ENCODE measurements at places on chromosomes 6 and 20.

- DNase-seq: no peak
Observed at GRCh38 chr6:130381459-130382380, 15.9 kb downstream of the TMEM200A start.

GRCh38 chr6:104256646-104257045 lies 603.1 kb downstream of the HACE1 start:
- DNase-seq: no peak

GRCh38 chr6:4614637-4615036 lies 161.6 kb upstream of the CDYL start:
- no peak for DNase-seq

- DNase-seq: no peak
Observed at GRCh38 chr20:52200870-52201269, 9.3 kb upstream of the ZFP64 start.

GRCh38 chr6:117555882-117556498 lies 46.3 kb downstream of the GOPC start:
- no peak for DNase-seq

GRCh38 chr20:40961176-40961575 lies 67.4 kb upstream of the TOP1 start:
- DNase-seq: no peak

- no peak for DNase-seq
Observed at GRCh38 chr6:159935065-159935464, 33.8 kb upstream of the IGF2R start.

DNA sequence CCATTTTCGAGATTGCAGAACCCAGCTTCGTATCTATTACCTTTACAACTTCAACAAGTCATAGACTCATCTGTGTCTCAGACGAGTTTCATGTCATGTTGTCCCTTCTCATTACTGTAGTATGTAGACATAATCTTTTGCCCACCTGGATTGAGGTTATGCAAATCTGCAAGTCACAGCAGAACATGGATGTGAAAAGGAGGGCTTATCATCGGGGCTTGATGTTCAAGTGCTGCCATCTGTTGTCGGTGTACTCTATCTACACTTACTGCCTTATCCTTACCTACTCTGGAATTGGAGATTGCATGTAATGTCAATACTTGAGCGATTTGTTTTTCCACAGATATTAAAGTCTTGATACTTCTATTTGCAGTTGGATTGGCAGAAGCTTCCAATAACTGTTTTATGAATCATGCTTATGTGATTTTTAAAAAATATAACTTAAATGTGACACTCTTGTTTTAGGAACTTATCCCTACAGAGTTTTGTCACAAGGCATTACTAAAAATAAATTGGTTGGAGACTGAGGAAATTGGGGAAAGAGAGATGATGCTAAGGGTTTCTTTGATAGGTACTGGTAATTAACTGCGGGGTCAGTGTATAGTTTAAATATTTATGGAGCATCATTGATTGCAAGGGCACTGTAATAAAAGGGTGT lies 3.0 kb upstream of the GOPC start:
- peak; percentile 32 for DNase-seq

- no peak for DNase-seq
Observed at GRCh38 chr20:18523066-18523465, 15.3 kb downstream of the SEC23B start.

DNA sequence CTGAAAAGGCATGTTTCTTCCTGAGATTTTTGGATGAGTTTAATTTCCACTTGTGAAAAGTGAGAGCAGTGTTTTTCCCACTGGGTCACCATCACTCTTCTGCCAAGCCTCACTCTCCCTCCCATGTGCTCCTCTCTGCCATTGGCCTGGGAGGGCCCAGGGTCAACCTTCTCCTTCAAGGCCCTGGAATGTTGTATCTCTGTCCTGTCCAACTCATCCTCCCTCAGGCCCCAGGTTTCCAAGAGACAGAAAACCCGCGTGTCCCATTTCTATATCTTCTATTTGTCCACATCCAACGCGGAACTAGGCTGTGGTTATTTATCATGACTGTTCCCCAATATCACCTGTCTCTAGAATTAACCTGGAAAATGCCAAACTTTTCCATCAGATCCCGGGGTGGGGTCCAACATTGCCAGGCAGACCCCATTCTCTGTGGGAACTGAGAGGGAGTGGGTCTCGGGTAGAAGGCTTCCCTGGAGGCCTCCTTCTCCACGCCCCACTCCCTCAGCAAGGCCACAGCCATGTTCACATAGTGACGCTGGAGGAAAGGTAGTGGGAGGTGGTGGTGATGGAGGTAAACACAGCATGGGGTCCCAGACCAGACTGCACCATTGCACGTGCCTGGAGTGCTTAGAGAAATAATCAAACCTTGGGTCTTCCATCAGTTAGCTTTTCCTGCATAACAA lies 173.5 kb downstream of the SCP2D1 start:
- DNase-seq: no peak

DNA sequence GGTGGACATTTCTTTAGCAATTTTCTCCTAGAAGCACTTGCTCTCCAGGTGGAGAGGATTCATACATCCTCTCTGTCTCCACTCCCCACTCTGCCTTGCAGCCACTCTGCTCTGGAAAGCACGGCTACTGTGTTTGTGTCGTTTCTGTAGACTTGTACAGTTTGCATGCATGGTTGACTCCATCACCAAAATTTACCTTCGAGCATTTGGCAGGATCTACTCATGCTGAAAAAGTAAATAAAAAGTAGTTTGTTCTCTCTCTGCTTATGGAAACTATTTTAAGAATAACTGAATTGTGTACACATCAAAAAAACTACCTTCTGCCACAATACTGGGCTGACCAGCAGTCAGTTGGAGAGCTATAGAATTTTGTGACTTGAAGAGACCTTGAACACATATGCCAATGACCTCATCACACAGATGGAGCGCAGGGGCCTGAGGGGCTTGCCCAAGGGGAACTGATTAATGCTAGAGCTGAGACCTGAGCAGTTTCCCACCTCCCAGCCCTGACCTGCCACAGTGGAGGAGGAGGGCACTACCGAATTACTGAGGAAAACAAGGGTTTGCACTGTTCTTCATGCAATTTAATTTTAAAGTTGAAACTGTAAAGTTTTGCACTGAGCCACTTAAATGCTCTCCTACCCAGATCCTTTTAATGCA lies 33.7 kb upstream of the FOXQ1 start:
- DNase-seq: no peak

GRCh38 chr20:51931371-51931781 lies 129.1 kb upstream of the SALL4 start:
- DNase-seq: no peak

- no peak for DNase-seq
Observed at GRCh38 chr20:50694379-50695134, 3.2 kb upstream of the RIPOR3 start.

DNA sequence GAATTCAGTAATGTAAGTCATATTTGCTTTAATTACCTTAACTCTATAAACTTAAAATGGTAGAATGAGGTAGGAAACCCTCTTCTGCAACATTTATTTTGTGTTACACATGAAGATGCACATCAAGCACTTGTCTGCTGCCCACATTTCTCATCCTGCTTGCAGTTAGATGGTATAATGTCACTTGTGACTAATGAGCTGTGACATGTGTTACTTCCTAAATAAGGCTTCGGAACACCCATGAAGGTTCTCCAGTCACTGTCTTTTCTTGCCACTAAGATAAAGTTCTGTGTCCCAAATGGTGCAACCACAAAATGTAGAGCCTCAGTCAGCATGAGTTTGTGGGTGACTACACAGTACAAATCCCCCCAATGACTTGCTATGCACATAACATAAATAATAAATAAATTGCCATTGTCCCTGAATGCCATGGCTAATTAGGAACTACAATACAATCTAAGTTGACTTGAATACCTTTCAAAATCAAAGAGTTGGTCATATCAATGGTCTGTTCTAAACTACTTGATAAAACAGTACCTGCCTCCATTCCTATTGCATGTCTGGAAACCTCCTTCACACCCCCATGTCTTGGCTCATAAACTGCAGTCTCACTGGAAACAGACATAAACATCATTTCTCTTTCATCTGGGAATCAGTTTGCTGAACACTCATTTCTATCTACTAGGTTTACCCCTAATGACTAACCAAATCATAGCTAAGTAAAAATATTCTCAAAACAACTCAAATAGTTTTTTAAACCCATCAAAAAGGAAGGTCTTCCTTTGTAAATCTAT lies 157.2 kb downstream of the PTPRK start:
- peak; percentile 12 for DNase-seq

- DNase-seq: peak; percentile 7
Observed at GRCh38 chr6:156662025-156662445, 115.1 kb upstream of the ARID1B start.

GRCh38 chr6:158963020-158963808 lies 36.8 kb downstream of the RSPH3 start:
- no peak for DNase-seq

- DNase-seq: no peak
Observed at GRCh38 chr6:130047088-130047995, 29.0 kb downstream of the L3MBTL3 start.

GRCh38 chr6:133132466-133132971 lies 108.6 kb upstream of the EYA4 start:
- DNase-seq: no peak

DNA sequence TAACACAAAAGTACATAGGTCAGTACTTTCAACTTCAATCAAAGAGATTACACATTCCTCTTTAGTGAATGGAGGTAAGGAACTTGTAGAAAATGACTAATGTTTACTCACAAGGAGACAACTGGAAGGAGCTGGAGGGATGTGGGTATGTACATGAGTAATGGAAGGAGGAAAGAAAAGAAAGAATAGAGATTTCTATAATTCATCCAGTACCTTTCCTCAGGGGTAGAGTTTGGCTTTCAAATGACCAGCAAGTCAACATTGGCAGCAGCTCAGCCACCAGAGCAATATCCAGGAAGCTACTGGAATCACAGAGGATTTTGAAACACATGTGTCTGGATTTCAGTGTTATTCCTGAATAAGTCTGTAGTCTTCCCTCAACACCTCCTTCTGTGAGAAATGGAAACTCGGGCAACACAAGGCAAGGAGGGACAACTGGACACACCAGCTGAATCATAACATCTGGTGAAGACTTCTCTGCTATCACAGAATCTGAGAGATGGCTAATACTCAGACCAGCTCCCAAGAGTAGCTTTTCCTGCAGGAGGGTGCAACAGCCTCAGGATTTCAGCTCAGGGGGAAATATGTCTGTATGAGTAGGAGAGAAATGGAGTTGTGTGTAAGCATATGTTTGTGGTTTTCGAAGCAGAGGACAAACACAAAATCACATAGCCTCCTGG lies 98.8 kb downstream of the HAO1 start:
- DNase-seq: no peak

- DNase-seq: no peak
Observed at GRCh38 chr6:138289739-138290138, 71.4 kb upstream of the PBOV1 start.

GRCh38 chr6:15359335-15359862 lies 113.5 kb downstream of the JARID2 start:
- no peak for DNase-seq

DNA sequence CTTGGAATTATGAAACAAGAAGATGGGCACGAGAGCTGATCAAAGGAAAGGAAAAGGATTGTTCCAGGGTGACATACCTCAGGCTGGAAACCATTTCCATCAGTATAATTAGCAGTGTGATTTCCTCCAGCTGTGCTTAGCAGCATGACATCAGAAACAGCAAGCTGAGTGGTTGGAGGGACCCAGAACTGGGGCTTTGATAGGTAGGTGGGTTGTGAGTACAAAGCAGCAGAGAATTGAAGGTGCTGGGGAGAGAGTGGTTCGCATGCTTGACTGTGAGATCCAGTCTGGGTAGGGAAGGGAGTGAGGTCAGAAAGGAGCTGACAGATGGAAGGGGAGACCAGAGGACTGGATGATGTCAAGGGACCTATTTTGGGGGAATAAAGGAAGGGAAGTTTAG lies 90.4 kb downstream of the CD164 start:
- DNase-seq: no peak

- no peak for DNase-seq
Observed at GRCh38 chr20:63702751-63703470, 4.9 kb downstream of the ARFRP1 start.

GRCh38 chr6:5282191-5282623 lies 20.9 kb downstream of the FARS2 start:
- no peak for DNase-seq

DNA sequence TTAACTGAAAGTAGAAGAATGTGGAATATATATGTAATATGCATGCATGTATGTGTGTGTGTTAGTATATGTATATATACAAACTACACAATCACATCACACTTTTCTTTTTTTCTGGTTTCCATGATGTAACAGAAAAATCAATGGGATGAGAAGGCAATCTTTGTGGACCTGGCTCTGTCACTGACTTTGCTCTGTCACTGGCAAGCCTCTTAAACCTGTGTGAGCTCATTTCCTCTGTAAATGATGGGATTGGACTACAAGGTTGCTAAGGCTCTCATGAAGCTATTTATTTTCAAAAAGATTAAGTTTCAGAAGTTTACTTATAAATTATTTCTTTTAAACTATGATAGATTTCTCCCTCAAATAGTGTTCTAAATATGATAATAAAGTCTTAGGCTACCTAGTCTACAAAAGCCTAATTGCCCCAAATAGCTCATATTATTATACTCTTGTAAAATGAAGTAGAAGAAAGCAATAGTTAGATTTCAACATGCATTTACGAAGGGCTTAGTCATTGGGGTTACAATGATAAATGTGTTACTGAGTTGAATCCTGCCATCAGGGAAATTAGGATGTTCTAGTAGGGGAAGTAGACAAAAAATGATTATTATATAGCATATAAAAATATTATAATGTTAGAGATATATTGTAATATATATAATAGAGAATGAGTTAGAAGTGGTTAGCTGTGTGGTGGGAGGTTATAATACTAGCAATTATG lies 129.3 kb downstream of the AFG1L start:
- DNase-seq: no peak

DNA sequence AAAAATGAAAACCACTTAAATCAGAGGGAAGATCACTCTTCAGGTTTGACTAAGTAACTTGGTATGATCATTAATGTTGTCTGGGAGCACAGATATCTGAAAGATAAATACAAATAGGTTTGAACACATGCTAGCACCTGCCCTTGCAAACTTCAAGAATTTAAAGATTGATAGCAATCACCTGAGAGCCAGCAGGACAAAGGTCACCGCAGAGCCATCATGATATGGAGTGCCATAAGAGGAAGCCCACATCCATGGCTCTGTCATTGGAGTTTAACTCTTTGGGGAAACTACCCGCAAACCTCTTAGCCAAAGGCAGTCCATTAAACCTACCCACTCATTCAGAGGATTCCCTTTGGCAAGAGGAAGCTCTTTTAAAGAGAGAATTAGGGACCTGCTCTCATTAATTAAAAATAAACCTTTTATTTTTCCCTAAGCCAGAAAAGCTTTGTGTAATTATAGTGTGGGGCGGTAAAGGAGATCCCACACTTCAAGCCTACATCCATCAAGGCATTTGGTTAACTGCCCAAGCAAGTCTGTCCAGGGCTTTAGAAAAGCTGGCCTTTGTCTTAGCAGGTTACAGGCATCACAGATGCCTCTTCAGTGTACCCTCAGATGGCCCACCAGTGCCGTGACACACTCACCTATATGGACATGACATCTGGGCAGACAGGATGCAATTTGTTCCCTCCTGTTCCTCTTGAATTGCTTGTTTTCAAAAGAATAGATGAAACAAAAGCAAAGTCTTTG lies 73.0 kb downstream of the SASH1 start:
- no peak for DNase-seq
